ENCODE measurements at places on chromosomes 2 and 18.

DNA sequence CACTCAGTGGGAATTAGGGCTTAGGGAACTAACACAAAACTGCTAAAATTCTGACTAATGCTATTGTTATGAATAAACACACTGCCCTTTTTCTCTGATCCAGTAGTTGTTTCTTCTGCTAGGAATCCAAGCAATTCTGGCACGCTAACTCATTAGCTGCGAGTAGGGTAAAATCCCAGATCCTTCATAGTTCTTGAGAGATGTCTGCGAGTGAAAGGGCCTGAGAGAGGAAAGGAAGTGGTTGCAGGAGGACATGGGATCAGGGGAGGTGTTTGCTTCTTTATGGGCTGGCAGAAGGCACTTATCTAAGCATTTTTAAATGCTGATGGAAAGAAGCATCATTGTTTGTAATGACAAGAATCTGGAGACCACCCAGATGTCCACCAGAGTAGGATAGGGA, 9.4 kb downstream of the MAP3K19 start:
- no peak for DNase-seq

DNA sequence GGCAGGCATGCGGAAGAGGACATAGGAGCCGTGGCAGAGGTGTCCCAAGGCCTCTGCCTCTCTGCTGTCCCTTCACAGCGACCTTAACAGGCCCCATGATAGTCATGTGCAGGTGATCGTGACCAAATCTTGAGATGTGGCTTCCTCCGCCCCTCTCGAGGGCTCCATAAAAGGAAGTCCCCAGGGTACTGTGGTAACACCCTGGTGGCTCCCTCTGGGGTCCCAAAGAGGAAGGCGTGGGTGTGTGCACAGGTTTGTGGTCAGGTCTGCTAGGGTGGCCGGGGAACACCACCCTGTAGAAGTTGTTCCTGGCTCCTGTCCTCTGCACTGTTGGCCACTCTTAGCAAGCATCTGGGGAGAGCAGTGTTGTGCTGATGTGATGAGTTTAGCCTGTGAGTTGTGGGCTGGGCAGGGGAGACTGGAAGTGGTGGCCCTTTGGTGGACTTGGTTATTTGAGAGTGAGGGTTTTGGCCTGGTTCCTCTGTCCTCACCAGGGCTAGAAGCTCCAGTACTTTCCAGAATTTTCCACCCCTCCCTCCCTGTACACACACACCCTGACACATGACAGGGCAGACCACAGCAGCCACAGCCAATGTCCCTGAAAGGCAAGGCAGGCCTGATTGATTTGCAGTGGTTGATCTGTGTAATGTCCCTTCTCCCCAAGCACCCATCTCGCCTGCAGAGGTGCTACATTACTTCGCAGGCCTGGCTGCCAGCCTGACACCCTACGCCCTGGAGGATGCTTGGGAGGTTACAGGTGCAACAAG, 68.9 kb upstream of the BOD1L2 start:
- DNase-seq: no peak

- no peak for DNase-seq
These were observed 57.1 kb downstream of the RAPGEF4 start for GRCh38 chr2:172792711-172793110.

DNA sequence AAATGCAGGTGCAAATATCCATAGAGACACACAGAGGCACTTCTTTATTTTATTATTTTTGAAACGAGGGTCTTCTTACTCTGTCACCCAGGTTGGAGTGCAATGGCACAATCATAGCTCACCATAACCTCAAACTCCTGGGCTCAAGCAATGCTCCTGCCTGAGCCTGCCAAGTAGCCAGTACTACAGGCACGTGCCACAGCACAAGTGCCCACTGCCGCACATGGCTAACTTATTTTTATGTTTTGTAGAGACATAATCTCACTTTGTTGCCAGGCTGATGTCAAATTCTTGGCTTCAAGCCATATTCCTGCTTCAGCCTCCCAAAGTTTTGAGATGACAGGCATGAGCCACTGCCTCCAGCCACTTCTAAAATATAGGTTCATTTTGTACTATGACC, 537.6 kb downstream of the THSD7B start:
- no peak for DNase-seq

GRCh38 chr2:36659872-36660312, 36.6 kb upstream of the VIT start:
- no peak for DNase-seq

DNA sequence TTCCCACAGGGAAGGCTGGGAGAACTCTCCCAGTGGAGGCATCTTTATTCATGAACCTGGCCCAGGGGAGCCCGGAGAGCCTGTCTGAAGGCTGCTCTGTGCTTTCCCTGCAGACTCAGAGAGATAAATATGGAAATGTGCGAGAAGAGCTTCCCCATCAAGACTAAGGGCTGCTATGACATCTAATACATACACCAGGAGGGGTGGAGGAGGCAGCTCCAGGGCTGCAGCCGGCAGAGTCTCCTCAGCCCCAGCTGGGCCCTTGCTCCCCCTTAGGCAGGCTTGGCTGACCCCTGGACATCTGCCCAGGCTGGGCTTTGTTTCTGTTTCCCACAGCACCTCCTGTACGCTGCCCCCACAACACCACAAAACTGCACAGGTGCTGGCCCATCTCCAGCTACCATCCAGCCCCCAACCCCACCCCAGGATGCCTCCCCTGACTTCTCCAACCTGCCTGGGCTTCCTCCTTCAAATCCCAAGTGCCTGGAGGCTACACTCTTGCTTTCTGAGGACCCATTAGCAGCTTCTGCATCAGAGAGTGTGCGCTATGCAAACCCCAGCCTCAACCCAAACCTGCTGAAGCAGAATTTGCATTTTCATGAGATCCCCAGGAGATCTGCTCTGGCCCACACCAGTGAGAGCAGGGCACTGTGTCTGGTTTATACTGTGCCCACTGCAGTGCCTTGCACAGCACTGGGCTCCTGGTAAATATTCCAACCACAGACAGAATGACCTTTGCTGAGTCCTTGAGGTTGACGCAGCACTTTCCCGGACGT, 96.8 kb downstream of the VSNL1 start:
- no peak for DNase-seq

DNA sequence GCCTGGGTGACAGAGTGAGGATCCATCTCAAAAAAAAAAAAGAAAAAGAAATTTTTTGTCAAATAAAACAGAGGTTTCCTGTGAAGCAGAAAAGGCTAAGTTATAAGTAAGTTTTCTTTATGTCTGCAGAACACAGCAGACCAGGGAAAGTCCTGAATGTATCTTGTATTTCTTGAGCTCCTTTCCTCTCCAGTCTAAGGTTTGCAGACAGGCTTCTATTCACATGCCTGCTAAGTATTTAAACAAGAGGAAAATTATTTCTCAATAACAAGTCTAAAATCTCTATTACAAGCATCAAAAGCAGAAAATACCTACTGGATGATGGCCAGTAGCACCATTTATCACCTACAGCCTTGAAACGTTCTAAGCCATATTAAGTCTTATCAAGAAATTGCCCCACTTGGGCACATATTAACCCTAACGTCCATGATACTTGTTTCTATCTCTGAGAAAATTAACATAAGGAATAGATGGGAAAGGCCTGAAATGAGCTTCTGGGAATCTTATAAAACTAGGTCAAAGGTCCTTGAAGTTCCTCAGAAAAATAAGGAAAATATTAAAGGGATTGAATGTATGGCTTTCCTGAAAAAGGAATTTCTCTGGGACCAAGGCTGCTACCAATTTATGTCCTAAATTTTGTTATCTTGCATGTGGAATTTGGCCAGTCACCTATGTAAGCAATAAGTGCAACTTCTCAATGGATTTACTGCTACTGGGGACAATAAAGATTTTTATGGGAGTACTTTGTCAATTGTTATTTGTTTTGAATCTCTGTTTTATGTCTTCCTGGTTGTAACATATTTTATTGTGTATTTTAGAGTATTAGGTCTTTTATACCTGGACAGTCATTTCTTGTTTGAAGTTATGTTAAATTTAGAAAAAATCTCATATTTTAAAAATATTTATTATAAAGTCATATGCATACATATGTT, 3.0 kb upstream of the REG1A start:
- DNase-seq: no peak

GRCh38 chr18:23231340-23232021, 96.2 kb downstream of the CABLES1 start:
- DNase-seq: no peak

DNA sequence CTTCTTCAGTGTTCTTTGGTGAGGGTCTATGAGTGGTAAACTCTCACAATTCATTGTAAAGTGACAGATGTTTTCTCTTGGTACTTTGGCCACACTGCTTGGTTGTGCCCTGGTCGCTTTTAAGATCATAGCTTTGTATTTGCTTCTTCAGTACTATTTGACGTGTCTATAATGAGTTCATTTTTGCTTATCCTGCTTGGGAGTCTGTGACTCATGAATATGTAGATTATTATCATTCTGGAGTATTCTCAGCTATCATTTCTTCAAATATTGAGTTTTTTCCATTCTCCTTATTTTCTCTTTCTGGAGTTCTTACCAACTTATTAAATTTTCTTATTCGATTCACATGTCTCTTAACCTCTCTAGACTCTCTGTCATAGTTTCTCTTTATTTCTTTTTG, 73.0 kb upstream of the HS6ST1 start:
- DNase-seq: no peak

DNA sequence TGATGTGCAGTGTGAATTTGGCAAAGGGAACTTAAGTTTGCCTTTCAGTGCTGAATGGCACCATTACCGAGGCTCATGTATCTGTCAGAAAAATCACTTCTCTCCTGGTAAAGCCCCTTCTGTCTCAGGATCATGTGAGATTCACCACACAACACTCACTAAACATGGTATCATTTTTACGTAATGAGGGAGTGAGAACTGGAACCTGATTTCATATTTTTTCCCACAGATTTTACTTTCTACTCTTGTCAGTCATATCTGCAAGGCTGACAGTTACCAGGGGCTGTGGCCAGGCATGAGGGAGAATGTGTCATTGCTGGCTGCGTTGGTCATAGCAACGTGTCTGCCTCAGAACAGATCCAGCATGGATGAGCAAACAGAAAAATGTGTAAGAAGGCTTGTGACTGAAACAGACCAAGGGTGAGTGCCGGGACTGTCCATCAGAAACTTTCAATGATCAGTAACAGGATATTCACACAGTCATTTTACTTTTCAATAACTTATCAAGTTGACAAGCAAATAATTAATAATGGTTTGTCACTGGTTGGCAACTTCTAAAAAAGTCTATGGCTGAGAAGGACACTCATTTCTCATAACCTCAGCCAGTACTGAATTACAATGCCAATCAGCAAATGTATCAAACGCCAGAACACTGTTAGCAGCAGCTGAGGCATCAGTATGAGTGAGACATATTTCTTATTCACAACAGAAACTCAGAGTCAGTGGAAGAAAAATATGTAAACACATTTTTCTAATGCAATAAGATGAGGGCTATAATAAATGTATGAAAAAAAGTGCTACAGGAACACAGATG, 100.5 kb downstream of the CDC42EP3 start:
- no peak for DNase-seq

DNA sequence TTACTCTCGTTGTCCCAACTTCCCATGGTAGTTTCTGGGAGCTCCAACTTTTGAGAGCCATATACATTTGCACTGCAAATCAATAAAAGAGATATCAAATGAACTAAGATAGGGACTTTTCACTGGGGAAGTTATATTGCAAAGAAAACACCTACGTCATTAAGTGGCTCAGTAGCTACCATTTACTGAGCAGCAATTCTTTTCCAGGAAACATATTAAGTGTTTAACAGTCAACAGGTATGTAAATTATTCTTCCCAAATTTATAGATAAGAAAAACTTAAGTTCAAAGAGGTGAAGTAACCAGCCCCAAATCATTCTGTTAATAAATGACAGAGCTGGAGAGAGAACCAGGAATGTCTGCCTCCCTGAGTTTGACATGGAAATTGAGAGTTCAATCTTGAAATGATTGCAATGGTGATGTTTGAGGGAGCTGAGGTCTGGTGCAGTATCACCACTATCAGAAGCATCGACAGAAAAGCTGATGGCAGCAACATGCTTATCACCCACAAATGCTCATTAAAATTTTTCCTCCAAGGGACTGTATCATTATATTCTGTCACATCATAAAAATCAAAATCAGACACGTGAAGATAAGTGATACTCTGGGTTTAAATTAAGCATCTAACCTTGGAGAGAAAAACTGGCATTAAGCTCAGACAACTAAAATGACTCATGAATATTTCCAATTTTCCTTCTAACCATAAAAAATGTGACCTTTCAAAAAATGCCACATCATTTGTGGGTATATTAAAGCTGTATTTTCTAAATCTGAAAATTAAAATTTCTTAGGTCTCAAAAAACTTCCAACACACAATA, 43.4 kb downstream of the GAREM1 start:
- DNase-seq: no peak

DNA sequence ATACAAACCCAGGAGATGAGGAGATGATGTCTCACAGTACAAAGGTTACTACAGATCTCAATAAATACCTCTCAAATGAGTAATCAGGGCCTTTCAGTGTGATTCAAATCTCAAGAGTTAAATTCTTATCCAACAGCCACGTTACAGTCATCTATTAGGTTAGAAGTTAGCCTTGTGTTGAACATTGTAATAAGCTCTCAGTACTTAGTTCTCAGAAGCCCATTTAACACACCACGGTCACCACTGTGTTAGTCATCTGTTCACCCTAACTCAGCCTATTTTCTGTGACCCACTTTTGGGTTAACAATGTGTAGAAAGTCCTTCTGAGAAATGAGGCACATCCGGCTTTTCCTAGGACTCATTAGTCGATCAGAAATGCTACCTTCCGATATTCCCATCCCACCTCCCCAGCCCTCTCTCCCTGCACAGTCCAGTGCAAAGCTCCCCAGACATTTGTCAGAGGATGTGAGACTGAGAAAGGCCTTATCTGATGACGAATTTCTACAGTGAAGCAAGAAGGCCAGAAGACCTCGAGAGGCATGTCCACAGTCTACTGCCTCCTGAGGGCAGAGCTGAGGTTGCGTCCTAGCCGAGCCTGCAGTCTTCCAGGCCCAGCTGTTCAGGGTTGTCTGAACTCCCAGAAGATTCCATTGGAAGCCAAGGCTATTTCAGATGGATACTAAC, 92.6 kb downstream of the ACTR2 start:
- no peak for DNase-seq

DNA sequence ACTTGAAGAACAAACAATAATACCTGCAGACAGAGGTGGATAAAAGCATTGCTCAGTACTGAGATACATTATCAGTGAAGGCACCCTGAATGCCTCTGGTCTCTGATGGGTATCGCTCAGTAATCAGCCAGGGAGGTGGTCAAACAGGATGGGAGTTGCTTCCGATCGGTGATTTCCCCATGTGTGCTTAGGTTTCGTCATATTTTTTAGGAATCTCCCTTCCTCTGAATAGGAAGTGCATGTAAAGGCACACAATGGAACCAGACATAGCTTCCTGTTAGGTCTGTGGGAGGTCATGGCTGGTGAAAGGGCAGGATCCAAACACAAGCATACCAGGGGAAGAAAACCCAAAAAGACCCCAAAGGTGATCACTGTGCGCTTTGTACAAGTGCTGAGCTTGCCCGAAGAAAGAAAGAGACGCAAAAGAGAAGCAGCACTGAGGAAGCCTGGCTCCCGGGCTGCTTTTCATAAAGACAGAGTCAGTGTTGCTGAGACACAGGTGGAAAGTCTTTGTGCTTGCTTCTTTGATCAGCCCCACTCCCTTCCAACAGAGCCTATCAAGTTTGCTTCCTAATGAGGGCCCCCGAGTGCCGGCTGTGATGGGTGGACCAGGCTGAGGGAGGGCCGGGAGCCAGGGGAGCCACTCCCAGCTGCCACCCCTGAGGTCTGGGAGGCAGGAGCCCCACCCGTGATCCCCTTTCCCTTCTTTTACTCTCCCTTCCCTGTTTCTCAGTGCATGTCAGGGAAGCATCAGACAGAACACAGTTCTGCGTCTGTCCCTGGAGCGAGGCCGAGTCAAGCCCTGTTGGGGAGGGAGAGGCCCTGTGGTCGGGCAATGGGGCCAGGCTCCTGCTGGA, 138.2 kb downstream of the SH3RF3 start:
- DNase-seq: no peak

GRCh38 chr18:24427484-24427883, 1.0 kb downstream of the IMPACT start:
- DNase-seq: no peak
